ENCODE measurements at places on chromosomes 13 and 19.

GRCh38 chr13:24267801-24268200 is 41.6 kb upstream of the C1QTNF9 start:
- DNase-seq: no peak

- no peak for DNase-seq
Observed at GRCh38 chr13:82681535-82681934, 1200.7 kb downstream of the SLITRK1 start.

DNA sequence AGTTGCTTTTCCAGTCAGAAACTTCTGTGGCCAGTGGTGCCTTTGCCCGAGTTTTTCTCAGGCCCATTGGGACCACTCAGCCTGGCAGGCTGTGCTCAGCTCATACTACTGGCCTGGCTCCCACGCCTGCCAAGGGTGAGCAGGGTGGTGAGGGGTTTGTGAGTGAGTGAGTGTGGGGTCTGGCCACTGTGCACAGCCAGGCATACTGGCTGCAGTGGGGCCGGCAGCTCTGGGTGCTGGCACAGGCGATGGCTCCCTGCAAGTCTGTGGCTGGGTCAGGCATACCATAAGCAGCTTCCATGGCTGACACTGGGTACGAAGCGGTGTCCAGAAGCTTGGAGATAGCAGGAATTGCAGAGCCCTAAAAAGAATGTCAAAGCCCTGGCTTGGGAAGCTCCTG is 161.0 kb downstream of the SLITRK6 start:
- DNase-seq: no peak

- DNase-seq: no peak
Observed at GRCh38 chr13:94382960-94383359, 96.5 kb downstream of the DCT start.

- peak; percentile 92 for DNase-seq
Observed at GRCh38 chr19:1087813-1088415, 7.3 kb downstream of the POLR2E start.

DNA sequence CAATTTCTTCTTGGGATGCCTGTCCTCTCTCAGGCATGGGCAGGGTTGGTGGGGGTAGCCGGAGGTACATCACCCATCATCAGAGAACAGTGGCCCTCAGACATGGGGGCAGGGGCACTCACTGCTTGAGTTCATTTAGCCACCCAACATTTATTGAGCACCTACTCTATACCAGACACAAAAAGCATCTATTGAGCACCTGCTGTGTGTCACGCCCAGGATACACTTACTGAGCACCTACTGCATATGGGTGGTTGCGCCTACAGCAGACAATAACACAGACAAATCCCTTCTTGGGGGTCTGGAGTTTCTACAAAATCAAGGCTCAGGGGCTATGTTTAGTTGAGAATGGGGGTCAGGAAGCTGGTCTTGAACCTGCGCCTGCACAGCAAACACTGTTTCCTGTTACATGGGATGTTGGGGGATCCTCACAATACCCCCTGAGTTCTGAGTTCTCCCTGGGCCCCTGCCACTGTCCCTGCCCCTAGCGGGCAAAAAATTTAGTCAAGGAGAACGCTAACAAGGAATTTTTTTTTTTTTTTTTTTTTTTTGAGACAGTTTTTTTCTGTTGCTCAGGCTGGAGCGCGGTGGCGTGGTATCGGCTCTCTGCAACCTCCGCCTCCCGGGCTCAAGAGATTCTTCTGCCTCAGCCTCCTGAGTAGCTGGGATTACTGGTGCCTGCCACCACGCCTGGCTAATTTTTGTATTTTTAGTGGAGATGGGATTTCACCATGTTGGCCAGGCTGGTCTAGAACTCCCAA is 11.6 kb downstream of the RCN3 start:
- DNase-seq: no peak

- no peak for DNase-seq
Observed at GRCh38 chr13:46119883-46120614, 15.2 kb upstream of the CPB2 start.

- no peak for DNase-seq
Observed at GRCh38 chr13:40547591-40548315, 118.7 kb downstream of the FOXO1 start.

GRCh38 chr19:39968789-39969188 is 2.2 kb upstream of the PSMC4 start:
- DNase-seq: no peak

GRCh38 chr13:93104270-93104669 is 122.3 kb upstream of the GPC6 start:
- no peak for DNase-seq

- no peak for DNase-seq
Observed at GRCh38 chr19:45138303-45138751, 22.5 kb downstream of the NKPD1 start.

DNA sequence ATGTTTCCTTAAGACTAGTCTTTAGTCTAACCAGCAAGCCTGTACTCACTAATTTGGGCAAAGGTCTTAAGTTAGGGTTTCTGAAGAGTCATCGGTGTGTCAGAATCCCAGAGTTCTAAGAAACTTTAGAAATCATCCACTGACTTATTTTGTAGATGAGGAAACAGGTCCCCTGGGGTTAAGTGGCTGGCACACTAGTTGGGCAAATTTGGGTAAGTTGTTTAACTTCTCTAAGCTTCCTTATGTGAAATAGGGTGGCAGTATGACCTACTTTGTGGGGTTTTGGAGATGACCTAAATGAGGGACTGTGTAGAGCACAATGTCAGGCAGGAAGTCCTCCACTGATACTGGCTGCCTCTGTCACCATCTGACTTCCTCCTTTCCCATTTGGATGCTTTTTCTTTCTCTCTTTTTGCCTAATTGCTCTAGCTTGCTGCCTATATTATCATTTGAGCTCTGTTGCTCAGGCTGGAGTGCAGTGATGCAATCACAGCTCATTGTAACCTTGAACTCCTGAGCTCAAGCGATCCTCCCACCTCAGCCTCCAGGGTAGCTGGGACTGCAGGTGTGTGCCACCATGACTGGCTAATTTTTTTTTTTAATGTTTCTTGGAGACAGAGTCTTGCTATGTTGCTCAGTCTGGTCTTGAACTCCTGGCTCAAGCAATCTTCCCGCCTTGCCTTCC is 2.3 kb downstream of the ADGRE3 start:
- DNase-seq: peak; percentile 89

DNA sequence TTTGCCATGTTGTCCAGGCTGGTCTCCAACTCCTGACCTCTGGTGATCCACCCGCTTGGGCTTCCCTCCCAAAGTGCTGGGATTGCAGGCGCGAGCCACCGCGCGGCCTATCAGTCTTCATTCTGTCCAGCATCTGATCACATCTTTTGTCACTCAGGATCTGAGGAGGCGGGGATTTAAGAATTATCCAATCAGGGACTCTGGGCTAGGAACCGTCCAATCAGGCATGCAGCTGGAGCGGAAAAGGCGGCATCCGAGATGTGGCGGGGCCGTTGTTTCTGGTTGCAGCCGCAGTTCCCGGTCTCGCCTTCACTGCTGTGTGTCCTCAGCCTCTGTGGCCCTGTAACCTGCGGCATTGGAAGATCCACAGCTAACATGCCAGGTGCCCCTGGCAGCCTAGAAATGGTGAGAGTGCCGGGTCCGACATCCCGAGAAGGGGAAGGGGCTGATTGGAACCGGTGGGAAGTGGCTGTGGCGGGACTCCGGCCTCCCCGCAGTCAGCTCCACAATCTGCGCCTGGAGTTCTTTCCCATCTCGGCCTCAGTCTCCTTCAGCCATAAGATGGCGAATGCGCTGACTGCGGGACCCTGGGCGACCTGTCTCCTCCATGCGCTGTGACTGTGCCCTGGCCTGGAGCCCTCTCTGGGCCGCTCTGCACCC is at the start of gene ZNF729:
TSS of gene ZNF729 (plus strand) at position 291 of the 660 bp plus-strand sequence. CDS start at position 376, 85 bp downstream.
- no peak for DNase-seq

DNA sequence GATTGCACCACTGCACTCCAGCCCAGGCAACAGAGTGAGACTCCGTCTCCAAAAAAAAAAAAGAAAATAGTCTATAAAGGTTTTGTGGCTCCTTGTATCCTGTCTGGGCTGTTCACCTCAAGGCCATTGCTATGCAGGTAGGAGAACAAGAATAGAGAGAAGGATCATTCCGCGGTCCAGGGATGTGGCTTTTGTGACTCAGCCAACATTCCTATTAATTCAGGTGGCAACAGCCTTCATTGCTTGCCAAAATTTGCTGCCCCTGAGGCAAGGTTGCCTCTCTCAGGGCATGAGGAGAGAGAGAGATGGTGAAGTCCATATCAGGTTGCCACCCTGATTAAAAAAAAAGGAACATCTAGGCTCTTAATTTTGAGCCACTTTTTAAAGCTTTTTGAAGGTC is 8.0 kb downstream of the ZNF551 start:
- no peak for DNase-seq

DNA sequence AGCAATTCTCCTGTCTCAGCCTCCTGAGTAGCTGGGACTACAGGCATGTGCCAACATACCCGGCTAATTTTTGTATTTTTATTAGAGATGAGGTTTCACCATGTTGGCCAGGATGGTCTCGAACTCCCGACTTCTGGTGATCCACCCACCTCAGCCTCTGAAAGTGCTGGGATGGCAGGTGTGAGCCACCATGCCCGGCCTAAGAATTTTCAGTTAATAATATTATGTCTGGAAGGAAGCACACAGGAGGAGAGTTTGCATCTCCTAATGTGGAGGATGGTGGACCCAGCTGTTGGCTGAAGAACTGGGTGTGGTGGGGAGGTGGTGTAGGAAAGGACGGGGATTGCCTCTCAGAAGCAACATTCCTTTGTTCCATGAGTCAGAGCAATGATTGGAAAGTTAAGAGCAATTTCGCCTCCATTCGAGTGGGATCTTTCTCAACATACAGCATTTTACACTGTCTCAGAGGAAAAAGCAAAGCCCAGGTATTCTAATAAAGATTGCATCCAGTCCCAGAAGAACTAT is 11.9 kb downstream of the PDCD2L start:
- DNase-seq: no peak

GRCh38 chr13:44792096-44792495 is 197.2 kb downstream of the NUFIP1 start:
- no peak for DNase-seq

- DNase-seq: no peak
Observed at GRCh38 chr13:112332727-112333126, 43.4 kb upstream of the SPACA7 start.

DNA sequence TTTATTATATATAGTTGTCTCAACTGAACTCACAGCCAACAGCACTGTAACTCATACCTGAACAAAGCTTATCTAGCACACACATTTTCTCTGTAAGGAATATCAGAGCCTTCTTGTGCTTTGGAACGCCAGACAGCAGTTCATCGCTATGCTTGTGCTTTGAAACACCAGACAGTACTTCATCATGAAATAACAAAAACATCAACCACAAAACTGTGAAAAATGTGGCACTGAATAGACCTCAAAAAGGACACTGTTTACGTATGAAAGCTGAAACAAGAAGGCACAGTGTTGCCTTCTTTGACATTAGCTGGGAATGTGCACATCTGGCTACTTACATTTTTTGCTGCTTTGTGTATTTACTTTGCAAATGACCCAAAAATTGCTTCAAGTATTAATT is 160.2 kb downstream of the PDS5B start:
- no peak for DNase-seq

GRCh38 chr19:46739290-46739771 is 6.5 kb upstream of the FKRP start:
- no peak for DNase-seq

DNA sequence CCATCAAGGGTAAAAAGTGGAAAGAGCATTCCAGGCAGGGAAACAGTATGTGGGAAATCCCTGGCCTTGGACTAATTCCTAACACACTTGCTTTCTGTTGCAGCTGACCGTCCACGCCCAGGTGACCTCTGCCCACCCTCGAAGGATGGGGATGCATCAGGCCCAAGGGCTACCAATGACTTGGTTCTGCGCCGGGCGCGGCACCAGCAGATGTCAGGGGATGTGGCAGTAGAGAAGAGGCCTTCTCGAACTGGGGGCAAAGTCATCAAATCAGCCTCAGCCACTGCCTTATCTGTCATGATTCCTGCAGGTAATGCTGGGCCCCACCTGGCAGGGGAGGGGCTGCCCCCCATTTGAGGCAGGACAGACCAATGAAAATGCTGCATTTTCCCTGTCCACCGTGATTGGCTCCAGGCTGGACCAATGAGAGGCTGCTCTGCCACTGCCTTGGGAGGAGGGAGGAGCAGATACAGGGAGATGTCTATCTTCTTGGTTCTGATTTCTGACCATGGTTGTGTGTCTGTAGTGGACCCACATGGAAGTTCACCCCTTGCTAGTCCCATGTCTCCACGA is 12.6 kb downstream of the DNASE2 start:
- DNase-seq: no peak

- DNase-seq: no peak
Observed at GRCh38 chr19:28443361-28443760, 769.6 kb downstream of the UQCRFS1 start.

DNA sequence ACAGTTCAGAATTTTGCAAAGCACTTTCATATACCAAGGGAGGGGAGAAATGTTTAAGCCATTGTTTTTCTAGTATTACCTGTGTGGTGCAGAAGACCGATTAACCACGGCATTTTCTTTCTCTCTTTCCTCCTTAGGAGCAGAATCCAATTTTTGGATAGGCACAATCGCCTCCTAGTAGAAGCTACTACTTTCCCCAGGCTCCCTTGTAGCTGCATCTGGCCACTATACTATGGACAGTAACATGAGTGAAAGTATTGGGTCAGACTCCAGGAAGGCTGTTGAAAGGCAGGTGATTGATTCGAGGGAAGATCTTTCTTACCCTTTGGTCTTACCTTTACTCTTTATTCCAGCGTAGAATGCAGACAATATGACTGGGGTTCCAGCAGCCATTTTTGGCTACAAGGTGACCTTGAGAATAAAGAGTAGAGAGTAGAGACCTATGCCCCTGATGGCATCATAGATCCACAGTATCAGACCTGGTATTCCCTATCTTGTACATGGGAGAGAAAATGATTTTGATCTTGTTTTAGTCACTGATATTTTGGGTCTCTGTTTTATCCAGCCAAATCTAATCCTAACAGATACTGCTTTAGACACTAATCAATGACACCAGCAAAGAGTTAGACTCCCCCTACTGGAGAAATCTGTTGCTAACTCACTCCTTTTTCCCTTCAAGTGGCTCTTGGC is 77.0 kb downstream of the LRRC63 start:
- peak; percentile 56 for DNase-seq

DNA sequence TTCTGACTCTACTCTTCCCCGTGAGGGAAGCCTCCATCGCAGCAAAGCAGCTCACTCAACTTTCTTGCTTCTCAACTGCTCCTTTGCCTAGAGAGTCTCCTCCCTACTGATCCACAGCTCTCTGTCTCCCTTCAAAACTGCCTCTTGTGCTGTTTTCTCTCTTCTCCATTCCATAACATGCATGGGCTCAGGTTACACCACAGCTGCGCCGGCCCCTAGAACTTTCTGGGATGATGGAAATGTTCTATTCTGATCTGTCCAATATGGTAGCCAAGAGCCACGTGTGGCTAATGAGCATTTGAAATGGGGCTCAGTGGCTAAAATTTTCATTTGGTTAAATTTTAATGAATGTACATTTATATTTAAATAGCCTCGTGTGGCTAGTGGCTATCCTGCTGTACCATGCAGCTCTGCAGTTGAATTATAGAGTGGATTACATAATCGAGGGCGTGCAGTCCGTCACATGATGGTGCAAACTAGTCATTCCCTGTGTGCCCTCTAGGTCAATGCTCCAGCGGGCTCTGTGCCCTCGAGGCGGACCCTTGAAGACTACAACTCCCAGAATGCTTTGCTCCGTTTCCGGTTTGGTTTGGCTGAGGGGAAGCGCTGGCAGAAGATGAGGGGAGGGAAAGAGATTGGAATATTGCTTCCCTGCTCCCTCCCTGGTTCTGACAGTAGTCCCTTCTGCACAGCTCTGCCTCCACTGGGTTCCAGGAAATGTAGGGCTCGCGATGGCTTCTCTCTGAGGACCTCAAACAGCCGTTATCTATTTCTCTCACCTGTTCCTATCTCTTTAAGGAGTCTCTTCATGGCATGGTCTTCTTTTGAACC is 109.8 kb downstream of the CACNA1A start:
- no peak for DNase-seq

- DNase-seq: no peak
Observed at GRCh38 chr13:95260031-95260525, 41.2 kb downstream of the ABCC4 start.
